Right cardiac atrium (tissue), 5 donors: ENCODE measurements at places on chromosomes 1 and 21. TPM values are rescaled to one million over a fixed set of nuclear protein-coding genes. Genes with fewer than 3 reads are reported as not detected.

Gene TSPAN1
- total RNA-seq: 1.0 TPM

Gene SLC16A4
- total RNA-seq: 6.4 TPM

Gene FLG2
- total RNA-seq: not detected

Gene APCS
- not detected for total RNA-seq

Gene FNDC5
- total RNA-seq: 151 TPM

Gene DENND1B
- total RNA-seq: 27.4 TPM

Gene CD1E
- total RNA-seq: 0.29 TPM

Gene DENND2C
- 3.7 TPM for total RNA-seq

Gene TMEM52
- 0.34 TPM for total RNA-seq

Gene LAPTM5
- 40.9 TPM for total RNA-seq

Gene FMN2
- not detected for total RNA-seq

Gene FCRL3
- 0.08 TPM for total RNA-seq

Gene KRTAP11-1
- not detected for total RNA-seq

Gene FUBP1
- total RNA-seq: 57.6 TPM

Gene AKR7A3
- total RNA-seq: not detected

Gene VCAM1
- 8.7 TPM for total RNA-seq

Gene SELL
- 1.2 TPM for total RNA-seq

Gene C1orf210
- total RNA-seq: not detected

Gene DUSP10
- 5.0 TPM for total RNA-seq

Gene SPATA1
- total RNA-seq: 2.5 TPM

Gene ZYG11A
- total RNA-seq: not detected

Gene FCRLB
- 0.37 TPM for total RNA-seq

Gene TNFAIP8L2
- 2.4 TPM for total RNA-seq

Gene GNG4
- not detected for total RNA-seq

Gene LCA5L
- 1.2 TPM for total RNA-seq

Gene IL20
- not detected for total RNA-seq

Gene SPATA46
- not detected for total RNA-seq

Gene CNR2
- not detected for total RNA-seq

Gene TNN
- not detected for total RNA-seq

Gene SH2D1B
- total RNA-seq: not detected

Gene SLC30A2
- 0.45 TPM for total RNA-seq

Gene NCAM2
- total RNA-seq: 9.7 TPM

Gene GUCA2B
- not detected for total RNA-seq

Gene SLC25A34
- 3.3 TPM for total RNA-seq

Gene CAMSAP2
- total RNA-seq: 38.5 TPM

Gene OVAAL
- 0.40 TPM for total RNA-seq

Gene DYRK3
- total RNA-seq: 29.8 TPM

Gene TBX19
- 0.65 TPM for total RNA-seq

Gene CELA3B
- total RNA-seq: not detected

Gene LYST
- total RNA-seq: 10.0 TPM

Gene GJA9
- total RNA-seq: not detected

Gene CLDN19
- not detected for total RNA-seq

Gene CBR3
- 4.1 TPM for total RNA-seq

Gene ATP8B2
- total RNA-seq: 25.9 TPM

Gene NLRP3
- 1.1 TPM for total RNA-seq

Gene NTMT2
- total RNA-seq: 7.4 TPM

Gene SELENBP1
- total RNA-seq: 65.9 TPM

Gene TDRD5
- not detected for total RNA-seq

Gene TBCE
- total RNA-seq: 16.3 TPM

Gene HES5
- total RNA-seq: 0.94 TPM

Gene CALML6
- total RNA-seq: 0.36 TPM

Gene OR2AK2
- not detected for total RNA-seq

Gene AADACL4
- not detected for total RNA-seq

Gene CACNA1S
- not detected for total RNA-seq

Gene RXFP4
- not detected for total RNA-seq

Gene LBR
- 19.5 TPM for total RNA-seq
